ENCODE measurements at places on chromosomes 4 and X.

GRCh38 chrX:100491174-100491573 is 81.1 kb upstream of the PCDH19 start:
- DNase-seq = no peak

- no peak for DNase-seq
These were observed 11.7 kb upstream of the BCOR start for GRCh38 chrX:40109288-40110008.

GRCh38 chr4:137267024-137267423 is 265.3 kb downstream of the PCDH18 start:
- no peak for DNase-seq

GRCh38 chr4:100489305-100489704 is 28.5 kb downstream of the EMCN start:
- no peak for DNase-seq

DNA sequence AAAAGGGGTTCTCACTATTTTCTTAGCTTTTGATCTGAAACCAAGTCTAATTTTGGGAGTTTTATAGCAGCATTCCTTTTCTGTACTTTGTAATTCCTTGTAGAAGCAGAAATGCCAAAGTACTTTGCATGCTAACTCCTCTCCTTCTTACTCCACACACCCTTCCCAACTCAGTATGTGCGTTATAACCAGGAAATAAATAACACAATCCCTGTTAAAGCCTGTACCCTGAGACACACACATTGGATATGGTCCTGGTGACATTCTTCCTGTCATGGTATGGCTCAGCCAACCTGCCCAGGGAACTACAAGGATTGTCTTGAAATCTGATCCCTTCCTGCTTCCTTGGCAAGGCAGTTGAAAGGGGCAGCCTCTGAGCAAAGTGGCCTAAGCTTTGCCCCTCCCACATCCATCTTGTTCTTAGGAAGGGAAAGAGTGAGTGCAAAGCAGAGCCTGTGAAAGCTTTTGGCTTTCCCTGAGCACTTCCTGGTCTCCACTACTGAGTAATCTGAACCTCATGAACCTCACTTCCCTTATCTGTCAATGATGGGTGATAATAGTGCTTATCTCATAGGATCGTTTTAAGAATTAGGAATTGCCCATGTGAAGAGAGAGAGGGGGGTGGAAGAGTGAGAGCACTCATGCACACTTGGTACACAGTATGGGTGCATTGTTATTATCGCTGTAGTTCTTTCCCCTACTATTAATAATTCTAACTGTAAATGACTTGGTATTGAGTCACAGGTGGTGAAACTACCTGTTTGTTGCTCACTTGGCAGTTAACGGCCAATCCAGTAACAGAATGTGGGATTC is 109.3 kb downstream of the AFF2 start:
- no peak for DNase-seq

All from activated naive CD4-positive, alpha-beta T cell treated with Interleukin-2 at 50 U/mL for 16 hours (primary cell).